H9 (cell line): ENCODE measurements at places on chromosomes 12 and 14. TPM values are rescaled to one million over a fixed set of nuclear protein-coding genes. Genes with fewer than 3 reads are reported as not detected.

- H3K27me3 ChIP-seq, result no peaks in the 10 kb centered on the region
- no peaks in the 10 kb centered on the region for H3K36me3 ChIP-seq
- H3K4me3 ChIP-seq, result no peak overlapping the region
- no peak for DNase-seq
- peaks cover 3% of the 10 kb centered on the region; the same call in 1 of the 2 replicates for H3K4me1 ChIP-seq
Observed at GRCh38 chr12:116299665-116300328, 22.3 kb upstream of the MED13L start.

GRCh38 chr12:116539905-116540482 lies 19.2 kb upstream of the MAP1LC3B2 start:
- no peaks in the 10 kb centered on the region for H3K27me3 ChIP-seq
- H3K27ac ChIP-seq, result no peak overlapping the region
- peak; percentile 62 for DNase-seq
- no peaks in the 10 kb centered on the region for H3K36me3 ChIP-seq
- peaks cover 6% of the 10 kb centered on the region; the same call in 1 of the 2 replicates for H3K4me1 ChIP-seq
- peak overlapping the region; percentile 72 for H3K4me3 ChIP-seq

DNA sequence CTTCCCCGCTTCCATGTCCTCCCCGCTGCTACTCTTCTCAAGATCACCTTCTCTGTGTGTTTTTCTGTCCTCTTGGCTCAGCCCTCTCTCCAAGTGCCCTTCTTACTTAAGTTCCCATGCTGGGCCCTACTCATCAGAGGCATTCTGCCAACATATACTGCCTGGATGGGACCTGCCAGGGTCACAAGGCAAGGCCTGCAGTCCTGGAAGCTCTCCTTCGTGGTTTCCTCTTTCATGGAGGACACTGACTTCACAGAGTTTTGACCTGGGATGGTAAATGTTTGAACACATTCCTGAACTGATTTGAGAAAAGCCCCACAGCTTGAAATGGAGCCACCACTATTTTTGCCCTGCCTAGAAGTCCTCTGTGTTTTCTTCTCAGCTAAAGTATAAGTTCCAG lies 140.9 kb downstream of the TMEM30B start:
- no peak for DNase-seq
- H3K36me3 ChIP-seq, result peaks cover 49% of the 10 kb centered on the region
- H3K4me1 ChIP-seq, result no peaks in the 10 kb centered on the region
- H3K27me3 ChIP-seq, result no peaks in the 10 kb centered on the region
- H3K4me3 ChIP-seq, result no peak overlapping the region

GRCh38 chr14:20807304-20808161 lies 4.9 kb upstream of the RNASE1 start:
- H3K4me3 ChIP-seq, result no peak overlapping the region
- DNase-seq, result no peak
- no peak overlapping the region for H3K27ac ChIP-seq
- no peaks in the 10 kb centered on the region for H3K27me3 ChIP-seq

- H3K27ac ChIP-seq, result no peak overlapping the region
- H3K36me3 ChIP-seq, result no peaks in the 10 kb centered on the region
- H3K4me1 ChIP-seq, result no peaks in the 10 kb centered on the region
- H3K27me3 ChIP-seq, result no peaks in the 10 kb centered on the region
- H3K4me3 ChIP-seq, result no peak overlapping the region
Observed at GRCh38 chr12:65584016-65584415, 240.3 kb upstream of the HMGA2 start.

DNA sequence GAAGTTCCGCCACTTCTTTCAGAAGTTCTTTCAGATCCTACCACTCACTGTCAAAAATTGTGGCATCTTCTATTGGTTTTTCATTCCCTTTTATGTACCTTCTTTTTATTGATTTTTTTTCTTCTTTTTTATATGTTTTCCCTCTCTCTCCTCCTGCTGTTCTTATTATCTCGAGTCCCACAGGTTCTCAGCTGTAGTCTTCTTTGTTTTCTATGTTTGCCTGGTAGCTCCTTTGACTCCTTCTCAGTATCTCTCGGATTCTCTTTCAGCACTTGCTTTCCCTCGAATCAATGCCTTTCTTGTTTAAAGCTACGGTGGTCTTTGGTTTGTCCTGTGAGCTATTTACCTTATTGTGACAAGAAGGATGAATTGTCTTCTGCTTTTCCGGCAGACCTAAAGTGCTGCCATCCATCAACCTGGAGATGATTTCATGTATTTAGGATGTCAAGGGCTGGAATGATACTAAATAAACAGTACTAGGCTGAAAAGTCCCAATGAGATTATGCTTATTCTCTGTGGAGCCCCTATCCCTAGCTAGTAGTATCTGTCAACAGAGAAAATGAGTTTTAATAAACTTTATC lies 541.7 kb downstream of the NOVA1 start:
- H3K36me3 ChIP-seq, result no peaks in the 10 kb centered on the region; the same call in 1 of the 3 replicates
- H3K27me3 ChIP-seq, result no peaks in the 10 kb centered on the region
- no peaks in the 10 kb centered on the region for H3K4me1 ChIP-seq
- DNase-seq, result no peak

DNA sequence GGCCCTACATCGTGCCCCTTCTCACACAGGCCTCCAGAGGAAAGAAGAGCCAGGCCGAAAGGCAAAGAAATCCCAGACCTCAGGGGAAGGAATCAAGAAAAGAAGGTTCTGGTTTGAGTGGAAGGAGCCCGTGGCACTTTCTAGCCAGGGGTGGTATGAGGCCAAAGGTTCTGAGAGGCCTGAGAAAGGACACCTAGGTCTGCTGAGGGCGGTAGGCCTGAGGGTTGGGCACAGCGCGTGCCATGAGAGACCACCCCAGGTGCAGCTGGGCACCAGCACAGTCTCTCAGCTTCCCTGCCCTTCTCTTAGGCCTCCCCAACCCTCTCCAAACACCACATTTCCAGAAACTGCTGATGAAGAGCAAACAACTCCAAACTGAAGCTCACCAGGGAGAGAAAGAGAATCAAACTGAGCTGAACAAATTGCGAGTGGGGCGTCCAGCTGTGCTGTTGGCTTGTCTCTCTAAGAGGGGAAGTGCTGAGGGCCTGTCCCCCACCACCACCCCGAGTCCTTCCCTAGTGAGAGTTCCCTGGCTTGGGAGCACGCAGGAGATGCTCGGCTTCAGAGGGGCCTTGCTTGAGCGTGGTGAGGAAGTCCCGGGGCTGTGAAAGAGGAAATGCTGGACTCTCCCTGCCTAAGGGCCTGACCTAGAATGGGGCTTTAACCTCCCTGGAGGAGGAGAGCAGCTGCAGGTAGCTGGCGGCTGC lies 184.8 kb downstream of the ZFP36L1 start:
- H3K4me1 ChIP-seq, result no peaks in the 10 kb centered on the region; the same call in 1 of the 2 replicates
- H3K27ac ChIP-seq, result no peak overlapping the region
- peak overlapping the region; percentile 44; the same call in 1 of the 3 replicates for H3K4me3 ChIP-seq
- no peaks in the 10 kb centered on the region for H3K36me3 ChIP-seq

DNA sequence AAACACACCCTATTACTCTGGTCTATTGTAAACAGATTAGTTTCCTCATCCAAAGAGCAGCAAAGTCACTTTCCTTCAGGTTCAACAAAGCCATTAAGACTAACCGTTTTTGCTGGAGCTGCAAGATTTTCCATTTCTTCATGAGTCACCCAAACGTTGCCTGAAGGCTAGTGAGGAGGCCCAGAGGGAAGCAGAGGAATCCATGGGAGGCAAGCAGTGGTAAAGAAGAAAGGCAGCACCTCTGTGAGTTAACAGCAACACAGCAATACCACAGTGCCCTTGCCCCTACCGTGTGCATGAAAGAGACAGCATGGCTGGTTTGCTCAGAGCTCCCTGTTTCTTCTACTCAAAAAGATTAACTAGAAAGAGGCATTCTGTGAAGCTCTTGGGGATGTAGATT lies 206.3 kb downstream of the ACSS3 start:
- H3K4me1 ChIP-seq, result no peaks in the 10 kb centered on the region
- H3K27ac ChIP-seq, result no peak overlapping the region
- no peaks in the 10 kb centered on the region for H3K36me3 ChIP-seq
- H3K4me3 ChIP-seq, result no peak overlapping the region

DNA sequence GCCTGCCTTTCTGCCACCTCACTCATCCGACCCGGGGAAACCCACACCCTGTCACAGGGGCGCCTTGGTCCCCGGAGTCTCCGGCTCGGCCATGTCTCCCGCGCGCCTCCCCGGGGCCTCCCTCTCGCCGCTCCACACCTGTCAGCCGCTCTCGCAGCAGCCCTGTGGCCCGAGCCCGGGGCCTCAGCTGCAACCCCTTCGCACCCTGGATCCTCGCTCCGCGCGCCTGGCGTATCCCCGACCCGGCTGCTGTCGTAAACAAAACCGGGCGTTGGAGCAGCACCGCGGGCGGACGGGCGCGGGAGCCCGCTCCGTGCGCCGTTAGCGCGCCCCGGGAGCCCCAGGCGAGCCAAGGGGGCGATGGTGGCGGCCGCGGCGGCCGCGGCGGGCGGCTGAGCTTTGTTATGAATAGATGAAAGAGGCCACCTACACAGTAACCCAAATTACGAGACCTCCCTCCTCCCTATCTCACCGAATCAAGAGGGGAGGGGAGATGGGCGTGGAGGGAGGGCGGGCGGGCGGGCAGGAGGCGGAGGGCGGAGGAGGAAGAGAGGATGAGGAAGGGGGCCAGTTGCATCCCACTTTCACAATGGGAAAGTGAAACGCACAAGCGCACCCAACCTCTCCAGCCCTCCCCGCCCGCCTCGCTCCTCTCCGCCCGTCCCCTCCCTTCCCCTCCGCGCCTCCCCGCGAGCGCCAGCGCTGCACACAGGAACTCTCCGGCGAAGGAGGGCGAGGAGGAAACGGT lies at the start of gene PLXNC1:
TSS of gene PLXNC1 (plus strand) at position 587 of the 748 bp plus-strand sequence. CDS start 395 bp downstream, outside the sequence.
- H3K36me3 ChIP-seq, result no peaks in the 10 kb centered on the region
- no peaks in the 10 kb centered on the region; the same call in 1 of the 2 replicates for H3K4me1 ChIP-seq
- DNase-seq, result peak; percentile 67
- H3K27me3 ChIP-seq, result peaks cover 42% of the 10 kb centered on the region

DNA sequence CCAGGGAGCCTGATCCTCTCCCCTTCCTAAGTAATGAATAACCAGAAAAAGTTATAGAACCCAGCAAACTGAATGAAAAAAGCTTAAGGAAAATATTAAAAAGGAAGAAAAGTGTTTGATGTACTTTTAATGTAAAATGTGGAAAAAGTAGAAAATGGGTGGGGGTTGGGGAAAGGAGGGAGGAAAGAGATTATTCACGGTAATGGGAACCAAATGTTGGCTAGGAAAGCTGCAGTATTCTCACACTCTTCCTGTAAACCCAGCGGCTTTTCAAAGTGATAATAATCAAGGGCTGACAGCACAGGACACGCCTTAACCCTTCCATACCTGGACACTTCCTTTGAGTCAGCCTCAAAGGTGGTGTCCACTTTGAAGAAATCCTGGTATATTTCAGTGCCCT lies 139.2 kb downstream of the TGFB3 start:
- no peaks in the 10 kb centered on the region for H3K27me3 ChIP-seq
- no peak overlapping the region for H3K27ac ChIP-seq
- H3K4me1 ChIP-seq, result peaks cover 5% of the 10 kb centered on the region; the same call in 1 of the 2 replicates
- no peak overlapping the region for H3K4me3 ChIP-seq

DNA sequence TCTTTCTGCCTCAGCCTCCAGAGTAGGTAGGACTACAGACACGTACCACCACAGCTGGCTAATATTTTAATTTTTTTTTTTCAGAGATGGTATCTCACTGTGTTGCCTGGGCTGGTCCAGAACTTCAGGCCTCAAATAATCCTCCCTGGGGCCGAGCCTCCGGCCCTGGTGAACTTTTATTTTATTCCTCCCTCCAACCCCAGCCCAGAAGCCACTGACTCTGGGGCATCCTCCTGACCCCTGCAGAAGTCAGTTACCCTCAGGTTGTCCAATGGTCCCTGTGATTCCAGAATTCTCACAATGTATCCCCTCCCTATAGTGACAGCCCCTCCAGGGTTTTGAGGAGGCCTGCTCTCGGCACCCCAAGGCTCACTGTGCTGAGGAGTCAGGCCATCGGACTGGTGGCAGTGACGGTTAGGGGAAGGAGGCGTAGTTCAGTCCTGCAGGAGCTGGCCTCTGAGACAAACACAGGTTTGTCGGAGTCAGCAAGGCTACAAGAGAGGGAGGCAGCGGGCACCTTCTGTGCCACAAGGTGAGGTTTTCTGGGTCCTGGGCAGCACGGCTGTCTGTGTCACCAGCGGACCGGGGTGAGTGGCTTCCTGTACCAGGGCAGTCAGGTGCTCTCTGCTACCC lies 19.4 kb upstream of the FIGNL2 start:
- no peak overlapping the region for H3K27ac ChIP-seq
- H3K4me3 ChIP-seq, result peak overlapping the region; percentile 64
- H3K36me3 ChIP-seq, result no peaks in the 10 kb centered on the region
- peaks cover 9% of the 10 kb centered on the region; the same call in 1 of the 2 replicates for H3K4me1 ChIP-seq

SLC38A4 gene
- 0.96 and 1.1 TPM in 2 replicates for total RNA-seq

AMDHD1 gene
- 0.29 and 0.42 TPM in 2 replicates for total RNA-seq

DNA sequence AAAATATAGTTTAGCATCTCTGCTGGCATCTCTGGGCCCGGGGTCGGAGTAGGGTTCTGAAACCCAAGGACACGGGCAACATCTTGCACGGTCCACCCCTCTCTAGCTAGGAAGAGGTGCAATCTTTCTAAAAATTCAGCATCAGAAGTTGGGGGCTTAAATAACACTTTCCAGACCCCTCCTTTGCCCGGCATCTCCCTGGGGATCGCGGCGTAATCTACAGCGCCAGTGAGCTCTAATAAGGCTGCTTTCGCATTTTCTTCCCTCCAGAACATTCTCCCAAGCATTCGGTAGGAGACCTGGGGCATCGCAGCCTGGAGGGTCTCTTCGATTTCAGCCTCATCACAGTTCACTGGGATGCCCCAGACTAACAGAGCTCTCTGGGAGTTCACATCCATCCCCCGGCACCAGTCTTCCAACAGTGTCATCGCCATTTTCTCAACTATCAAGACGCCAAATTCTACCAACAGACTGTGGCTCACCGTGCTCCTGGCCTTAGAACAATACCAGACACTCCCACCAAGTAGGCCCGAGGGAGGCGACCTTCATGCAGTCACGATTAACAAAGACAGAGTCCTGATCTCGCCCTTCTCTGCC lies 880 bp downstream of the PNMA1 start:
- H3K36me3 ChIP-seq, result peaks cover 3% of the 10 kb centered on the region
- H3K4me3 ChIP-seq, result peak overlapping the region; percentile 94
- DNase-seq, result no peak
- H3K4me1 ChIP-seq, result no peaks in the 10 kb centered on the region
- H3K27ac ChIP-seq, result no peak overlapping the region

OTX2 gene
- 193 and 195 TPM in 2 replicates for total RNA-seq

TSPAN8 gene
- not detected in 2 replicates for total RNA-seq

GXYLT1 gene
- total RNA-seq, result 13.9 and 14.5 TPM in 2 replicates

HCAR2 gene
- not detected in 2 replicates for total RNA-seq
